ENCODE measurements at places on chromosomes 2 and 18.

DNA sequence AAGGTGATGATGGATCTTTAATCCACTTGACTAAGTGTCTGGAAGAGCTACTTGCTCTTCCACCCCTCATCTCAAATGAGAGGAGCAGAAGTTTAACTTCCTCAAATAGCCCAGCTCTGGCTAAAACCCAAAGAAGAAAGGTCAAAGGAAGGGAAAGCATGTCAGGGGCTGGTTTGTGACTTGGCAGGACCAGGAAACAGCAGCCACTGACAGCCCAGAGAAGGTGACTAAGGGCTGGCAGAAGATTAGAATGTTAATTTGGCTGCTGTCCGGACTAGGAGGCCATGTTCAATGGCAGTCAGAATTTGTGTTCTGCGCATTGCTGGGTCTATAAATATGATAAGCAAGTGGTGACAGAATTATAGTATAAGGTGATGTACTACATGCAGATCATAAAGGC lies 386.2 kb downstream of the SETBP1 start:
- DNase-seq = no peak

DNA sequence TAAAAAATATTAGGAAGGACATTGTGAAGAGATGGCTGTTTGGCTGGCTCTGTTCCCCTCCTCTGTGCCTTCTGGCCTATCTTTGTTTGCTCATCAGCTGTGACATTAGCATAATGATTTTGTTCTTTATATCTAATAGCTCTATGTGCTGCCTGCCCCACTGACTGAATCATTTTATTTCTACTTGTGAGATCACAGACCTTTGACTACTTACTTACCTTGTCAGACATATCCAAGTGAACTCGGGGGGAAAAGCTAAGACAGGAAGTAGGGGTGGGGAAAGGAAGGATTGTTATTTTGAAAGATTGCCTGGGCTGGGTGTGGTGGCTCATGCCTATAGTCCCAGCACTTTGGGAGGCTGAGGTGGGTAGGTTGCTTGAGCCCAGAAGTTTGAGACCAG lies 104.2 kb downstream of the ASAP2 start:
- DNase-seq = no peak

- DNase-seq = no peak
These were observed 491.1 kb downstream of the NR4A2 start for GRCh38 chr2:155841442-155841841.

GRCh38 chr2:17441055-17441771 lies 77.0 kb downstream of the RAD51AP2 start:
- no peak for DNase-seq

- no peak for DNase-seq
These were observed 21.3 kb downstream of the CDK15 start for GRCh38 chr2:201827621-201828020.

- no peak for DNase-seq
These were observed 22.2 kb downstream of the SP3 start for GRCh38 chr2:173942861-173943523.

DNA sequence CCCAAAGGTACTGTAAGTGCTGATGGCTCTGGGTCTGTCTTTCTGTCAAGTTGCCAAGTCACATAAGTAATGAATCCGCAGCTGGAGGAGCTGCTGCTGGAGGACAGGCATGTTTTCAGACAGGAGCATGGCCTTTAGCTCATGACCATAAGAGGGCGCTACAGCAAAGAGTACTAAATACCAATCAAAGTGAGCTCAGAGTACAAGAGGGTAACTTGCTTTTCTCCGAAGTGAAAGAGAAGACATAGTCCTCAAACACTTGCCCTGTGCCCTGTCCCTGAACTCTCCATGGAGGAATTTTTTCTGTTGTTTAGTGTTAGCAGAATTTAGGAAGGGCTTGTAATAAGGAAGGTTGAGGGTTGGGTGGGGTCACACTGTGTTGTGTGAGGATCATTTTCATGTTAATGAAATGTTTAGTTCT lies 58.0 kb upstream of the EML6 start:
- no peak for DNase-seq

- DNase-seq = no peak
These were observed 43.0 kb upstream of the FOSL2 start for GRCh38 chr2:28349546-28350165.

DNA sequence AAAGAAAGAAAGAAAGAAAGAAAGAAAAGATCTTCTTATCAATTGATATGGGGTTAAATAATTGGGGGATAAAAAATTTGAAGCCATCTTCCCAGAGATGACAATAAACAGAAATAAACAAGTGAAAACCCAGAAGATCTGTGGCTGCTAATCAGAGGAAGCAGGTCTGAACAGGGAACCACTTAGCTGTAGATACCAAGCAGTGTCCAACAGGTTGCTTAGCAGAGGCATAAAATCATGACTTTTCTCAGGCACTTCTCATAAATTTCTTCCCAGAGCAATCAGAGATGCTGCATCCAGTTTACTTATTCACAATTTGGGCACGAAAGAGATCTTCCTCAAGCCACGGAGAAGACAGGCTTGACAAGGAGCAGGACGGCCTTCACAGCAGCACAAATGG lies 5.7 kb upstream of the LPIN1 start:
- DNase-seq = no peak

DNA sequence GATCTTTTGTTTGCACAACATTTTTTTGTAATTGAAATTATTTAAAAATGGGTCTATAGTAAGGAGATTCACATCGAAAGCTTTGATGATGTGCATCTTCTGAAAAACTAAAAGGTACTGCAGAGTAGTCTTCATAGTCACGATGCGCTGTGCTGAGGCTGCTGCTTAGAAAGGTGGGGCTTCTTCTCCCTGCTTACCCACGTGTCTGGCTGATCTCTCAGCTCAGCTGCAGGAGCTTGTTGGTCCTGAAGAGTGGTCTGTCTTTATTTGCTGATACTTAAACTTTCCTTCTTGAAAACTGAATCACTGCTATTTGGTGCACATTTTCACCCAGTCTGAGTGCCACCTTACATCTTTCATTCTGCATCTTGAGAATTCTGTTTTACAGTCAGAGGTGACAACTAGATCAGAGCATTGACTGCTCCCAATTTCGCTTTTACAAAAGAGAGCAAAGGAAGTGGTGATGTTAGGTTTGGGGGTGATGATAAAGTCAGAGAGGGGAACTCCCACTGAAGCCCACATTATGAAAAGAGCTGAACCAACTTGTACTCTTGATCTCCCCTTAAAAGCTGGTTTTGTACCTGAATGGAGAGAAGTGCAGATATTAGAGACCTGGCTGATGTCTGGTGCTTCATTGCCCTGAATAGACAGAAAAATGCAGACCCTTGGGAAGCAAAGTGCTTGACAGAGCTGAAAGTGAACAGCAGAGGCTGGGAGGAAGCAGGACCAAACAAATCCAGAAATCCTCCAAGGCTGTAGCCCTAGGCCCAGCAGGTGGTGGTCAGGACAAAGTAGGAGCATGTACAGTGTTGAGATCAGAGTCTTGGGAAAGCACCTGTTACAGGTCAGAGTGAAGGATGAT lies 984.5 kb downstream of the TSN start:
- no peak for DNase-seq

DNA sequence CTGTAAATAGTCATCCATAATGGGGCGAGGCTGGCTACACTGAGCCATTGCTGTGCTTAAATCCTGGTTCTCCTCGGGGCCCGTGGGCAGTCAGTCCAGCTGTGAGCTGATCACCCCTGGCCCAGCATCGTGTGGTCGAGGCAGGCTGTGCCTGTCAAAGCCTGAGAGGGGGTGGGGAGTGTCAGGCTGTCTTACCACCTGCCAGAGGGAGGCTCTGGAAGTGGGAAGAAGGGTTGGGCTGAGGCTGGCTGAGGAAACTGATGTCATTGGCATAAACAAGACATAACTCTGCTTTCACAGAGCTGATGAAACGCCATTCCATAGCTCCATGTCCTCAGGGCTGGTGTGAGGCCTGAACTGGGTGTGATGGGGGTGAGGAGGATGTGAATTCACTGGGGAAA lies 49.7 kb downstream of the KLHL29 start:
- no peak for DNase-seq

- DNase-seq = no peak
These were observed 119.8 kb downstream of the NRP2 start for GRCh38 chr2:205802065-205802464.

GRCh38 chr18:78793313-78794070 lies 186.1 kb upstream of the SALL3 start:
- DNase-seq = no peak

DNA sequence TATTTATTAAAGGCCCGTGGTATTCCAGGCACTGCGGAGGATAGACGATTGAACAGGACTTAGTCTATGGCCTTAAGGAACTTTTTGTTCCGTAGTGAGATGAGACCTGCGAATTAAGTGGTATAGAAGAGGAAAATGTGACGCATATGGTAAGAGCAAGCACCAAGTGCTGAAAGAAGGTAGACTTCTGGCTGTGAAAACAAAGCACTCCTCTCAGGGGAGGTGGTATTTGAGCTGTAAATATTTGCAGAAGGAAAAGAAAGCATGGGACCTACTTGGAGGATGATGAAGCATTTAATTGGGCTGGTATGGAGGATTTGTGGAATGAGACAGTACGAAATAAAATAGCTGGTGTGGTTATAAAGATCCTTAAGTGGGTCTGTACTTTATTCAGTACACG lies 62.5 kb downstream of the GPR39 start:
- no peak for DNase-seq

- DNase-seq = no peak
These were observed 1036.5 kb upstream of the FANCL start for GRCh38 chr2:59277671-59278070.

DNA sequence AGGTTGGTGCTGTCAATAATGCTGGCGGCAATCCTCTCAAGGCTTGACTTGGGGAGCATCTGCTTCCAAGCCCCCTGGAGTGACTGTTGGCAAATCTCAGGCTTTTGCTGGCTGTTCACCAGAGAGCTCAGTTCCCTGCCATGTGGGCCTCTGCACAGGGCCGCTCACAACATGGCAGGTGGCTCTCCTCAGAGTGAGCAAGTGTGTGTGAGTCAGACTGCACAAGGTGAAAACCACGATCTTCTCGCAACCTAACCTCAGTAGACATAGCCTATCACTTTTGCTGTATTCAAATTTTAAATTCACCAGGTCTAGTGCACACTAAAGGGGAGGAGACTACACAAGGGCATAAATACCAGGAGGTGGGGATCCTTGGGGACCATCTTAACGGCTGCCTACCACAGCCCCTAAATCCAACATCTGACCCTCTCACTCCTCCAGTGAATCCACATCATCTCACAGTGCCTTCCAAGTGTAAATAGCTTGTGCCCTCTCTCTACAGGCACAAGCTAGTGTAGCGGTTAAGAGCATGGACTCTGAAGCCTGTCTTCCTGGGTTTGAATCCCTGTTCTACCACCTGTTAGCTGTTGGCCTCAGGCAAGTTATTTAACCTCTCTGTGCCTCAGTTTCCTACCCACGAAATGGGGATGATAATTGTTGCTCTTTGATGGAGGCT lies 187.7 kb upstream of the CXCR4 start:
- DNase-seq = peak; percentile 23

- no peak for DNase-seq
These were observed 195.7 kb upstream of the GALNT5 start for GRCh38 chr2:157061799-157062198.
